ENCODE measurements at places on chromosomes 5 and 9.

DNA sequence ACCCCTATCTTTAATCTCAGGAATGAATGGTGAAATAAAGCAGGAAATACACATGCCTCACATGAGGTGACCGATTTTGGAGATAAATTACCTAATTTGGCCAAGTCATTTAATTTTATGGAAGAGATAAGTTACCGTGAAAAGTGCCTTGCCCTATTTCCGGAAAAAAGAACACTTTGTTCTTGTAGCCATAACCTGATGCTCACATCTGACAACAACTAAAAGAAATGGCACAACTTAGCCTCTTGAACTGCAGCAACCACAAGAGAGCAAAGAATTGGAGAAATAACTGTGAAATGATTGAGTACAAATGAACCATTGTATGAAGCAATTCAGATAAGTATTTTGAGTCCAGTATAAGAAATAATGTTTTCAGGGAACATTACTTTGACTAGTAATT is 628.1 kb upstream of the TYRP1 start:
- no peak for DNase-seq

DNA sequence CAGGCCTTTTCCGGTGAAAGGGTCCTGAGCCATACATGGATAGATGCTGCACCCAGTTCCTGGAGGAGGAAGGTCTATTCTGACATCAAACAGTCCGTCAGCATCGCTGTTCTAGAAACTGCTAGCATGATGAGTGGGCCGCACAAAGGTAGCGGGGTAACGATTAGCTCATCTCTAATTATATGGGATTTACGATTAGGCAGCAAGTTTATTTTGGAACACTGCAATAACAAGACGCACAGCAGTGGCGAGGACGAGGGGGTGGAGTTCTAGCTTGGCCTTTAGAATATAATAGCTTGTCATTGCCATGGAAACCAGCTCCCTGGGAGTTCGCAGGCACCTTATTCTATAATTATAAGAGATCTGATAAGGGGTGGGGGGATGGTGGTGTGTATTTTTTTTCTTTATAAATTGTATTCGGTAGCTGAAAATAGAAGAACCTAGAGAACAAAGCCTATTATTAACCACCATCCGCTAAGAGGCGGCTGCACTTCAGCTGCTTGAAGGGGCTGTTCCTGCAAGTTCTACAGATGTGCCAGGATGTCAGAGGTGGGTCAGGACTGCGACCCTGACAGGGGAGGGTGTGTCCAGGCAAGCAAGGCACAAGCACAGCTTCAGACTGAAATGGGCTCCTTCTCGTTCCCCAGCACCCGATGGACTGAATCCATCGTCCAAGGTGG is 311.0 kb downstream of the AGTPBP1 start:
- no peak for DNase-seq

DNA sequence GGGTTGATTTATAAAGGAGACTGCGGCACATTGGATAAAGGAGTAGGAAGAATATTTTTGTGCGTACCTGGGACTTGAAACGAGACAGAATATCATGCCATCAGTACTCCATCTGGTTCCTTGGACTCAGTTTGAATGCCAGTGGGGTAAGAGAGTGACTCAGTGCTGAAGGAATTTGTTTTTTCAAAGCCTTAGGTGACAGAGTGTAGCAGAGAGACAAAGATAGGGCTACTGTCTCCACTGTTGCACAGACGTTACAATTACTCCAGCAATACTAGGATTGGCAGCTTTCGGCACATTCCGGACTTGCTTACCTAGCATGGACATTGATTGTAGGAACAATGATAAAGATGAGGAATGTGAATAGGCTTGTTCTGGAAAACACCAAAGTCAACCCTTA is 250.7 kb downstream of the KCTD16 start:
- no peak for DNase-seq

- no peak for DNase-seq
Observed at GRCh38 chr9:3963643-3964369, 336.1 kb downstream of the GLIS3 start.

DNA sequence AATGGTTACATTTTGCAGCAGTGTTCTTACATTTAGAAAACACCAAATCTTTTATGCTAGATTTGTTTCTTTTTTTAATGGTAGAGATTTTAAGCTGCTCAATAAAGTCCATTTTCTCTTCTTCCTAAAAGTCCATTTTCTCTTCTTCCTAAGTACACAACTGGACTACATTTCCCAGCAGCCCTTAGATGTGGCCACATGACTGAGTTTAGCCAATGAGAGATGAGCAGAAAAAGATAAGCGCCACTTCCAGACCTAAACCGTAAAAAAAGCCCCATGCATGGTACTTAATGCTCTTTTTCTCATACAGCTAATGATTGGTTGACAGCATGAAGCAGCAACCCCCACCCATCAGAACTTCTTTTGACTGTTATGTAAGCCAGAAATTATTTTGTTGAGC is 206.7 kb downstream of the FAM114A2 start:
- no peak for DNase-seq

- DNase-seq: no peak
Observed at GRCh38 chr9:113623851-113624485, 160.4 kb downstream of the RGS3 start.

DNA sequence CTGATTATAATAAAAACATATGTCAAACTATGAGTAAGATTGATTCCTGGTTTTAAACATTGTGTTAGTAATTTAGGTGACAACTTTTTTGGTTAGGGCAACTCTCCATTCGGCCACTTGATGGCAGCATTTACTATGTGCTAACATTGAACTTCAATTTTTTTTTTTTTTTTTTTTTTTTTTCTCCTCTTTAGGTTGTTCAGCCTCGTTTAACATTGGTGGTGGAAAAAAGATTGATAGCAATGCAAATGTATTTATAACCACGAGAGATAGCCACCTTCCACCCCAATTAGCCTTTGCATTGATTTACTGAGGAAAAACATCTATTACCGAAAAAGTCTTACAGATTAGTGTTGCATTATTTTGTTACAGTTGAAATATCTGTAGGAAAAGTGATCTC is 159.1 kb downstream of the CSNK1G3 start:
- peak; percentile 59 for DNase-seq
